Upper lobe of right lung (tissue), 1 donor: ENCODE measurements at places on chromosomes 5 and 9. TPM values are rescaled to one million over a fixed set of nuclear protein-coding genes. Genes with fewer than 3 reads are reported as not detected.

- H3K4me1 ChIP-seq = no peaks in the 10 kb centered on the region
- H3K27ac ChIP-seq = no peak overlapping the region
- DNase-seq = no peak
- H3K27me3 ChIP-seq = no peaks in the 10 kb centered on the region
- H3K4me3 ChIP-seq = no peak overlapping the region
- H3K36me3 ChIP-seq = no peaks in the 10 kb centered on the region
Observed at GRCh38 chr5:175356428-175356827, 87.6 kb downstream of the DRD1 start.

- DNase-seq = peak; percentile 81
- H3K27ac ChIP-seq = peak overlapping the region; percentile 91
- no peaks in the 10 kb centered on the region for H3K36me3 ChIP-seq
- no peaks in the 10 kb centered on the region for H3K4me1 ChIP-seq
- H3K27me3 ChIP-seq = no peaks in the 10 kb centered on the region
- peak overlapping the region; percentile 70 for H3K4me3 ChIP-seq
Observed at GRCh38 chr5:124746916-124747790, 714 bp upstream of the ZNF608 start.

GRCh38 chr5:181241393-181241975, 2.2 kb downstream of the RACK1 start:
- no peak for DNase-seq
- H3K36me3 ChIP-seq = peaks cover 61% of the 10 kb centered on the region
- H3K4me3 ChIP-seq = peak overlapping the region; percentile 72
- H3K27ac ChIP-seq = peak overlapping the region; percentile 98

- H3K4me3 ChIP-seq = no peak overlapping the region
- peaks cover 5% of the 10 kb centered on the region for H3K4me1 ChIP-seq
- no peaks in the 10 kb centered on the region for H3K27me3 ChIP-seq
- no peak overlapping the region for H3K27ac ChIP-seq
Observed at GRCh38 chr9:104783588-104783987, 19.7 kb downstream of the NIPSNAP3B start.

- DNase-seq = no peak
- H3K27me3 ChIP-seq = no peaks in the 10 kb centered on the region
- no peaks in the 10 kb centered on the region for H3K36me3 ChIP-seq
- H3K27ac ChIP-seq = no peak overlapping the region
- no peaks in the 10 kb centered on the region for H3K4me1 ChIP-seq
- no peak overlapping the region for H3K4me3 ChIP-seq
Observed at GRCh38 chr5:117881426-117882230, 1106.7 kb downstream of the DTWD2 start.

- H3K36me3 ChIP-seq = no peaks in the 10 kb centered on the region
- no peaks in the 10 kb centered on the region for H3K27me3 ChIP-seq
- peaks cover 6% of the 10 kb centered on the region for H3K4me1 ChIP-seq
- DNase-seq = no peak
- no peak overlapping the region for H3K27ac ChIP-seq
- H3K4me3 ChIP-seq = no peak overlapping the region
Observed at GRCh38 chr9:99351647-99352046, 129.6 kb downstream of the SEC61B start.

- DNase-seq = no peak
- no peaks in the 10 kb centered on the region for H3K36me3 ChIP-seq
- no peak overlapping the region for H3K27ac ChIP-seq
Observed at GRCh38 chr9:113608082-113608685, 144.7 kb downstream of the RGS3 start.

- H3K36me3 ChIP-seq = no peaks in the 10 kb centered on the region
- peaks cover 17% of the 10 kb centered on the region for H3K4me1 ChIP-seq
- H3K27me3 ChIP-seq = no peaks in the 10 kb centered on the region
- no peak overlapping the region for H3K27ac ChIP-seq
- peak; percentile 26 for DNase-seq
- no peak overlapping the region for H3K4me3 ChIP-seq
Observed at GRCh38 chr9:93080406-93080805, 15.6 kb upstream of the CARD19 start.

DNA sequence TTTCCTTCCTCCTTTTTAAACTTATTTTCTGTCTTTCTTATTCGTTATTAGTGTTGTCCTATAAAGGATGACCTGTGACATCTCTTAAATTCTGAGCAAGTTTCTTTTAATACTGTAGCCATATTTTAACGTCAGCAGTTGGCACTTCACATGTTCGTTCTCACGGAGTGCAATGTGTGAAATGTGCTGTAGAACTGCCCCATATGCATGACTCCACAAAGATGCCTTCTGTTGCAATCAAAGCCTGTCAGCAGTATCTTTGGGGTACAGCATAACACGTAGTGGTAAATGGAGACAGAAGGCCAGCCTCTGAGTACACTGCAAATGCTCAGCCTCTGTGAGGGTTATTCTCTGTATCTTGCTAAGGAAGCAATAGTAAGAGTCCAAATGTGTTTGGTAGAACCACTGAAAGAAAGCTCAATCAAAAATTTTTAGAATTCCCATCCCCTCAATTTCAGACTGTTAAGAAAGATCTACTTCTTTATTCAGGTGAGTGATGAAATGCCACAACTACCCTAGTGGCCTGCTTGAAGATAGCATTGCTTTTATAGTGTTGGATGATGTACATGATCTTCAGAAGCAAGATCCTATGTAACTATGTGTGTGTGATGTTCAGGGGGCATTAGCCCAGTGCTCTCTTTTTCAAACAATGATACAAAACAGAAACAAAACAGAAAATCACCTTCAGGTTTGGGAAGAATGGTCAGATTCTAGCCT, 277.7 kb downstream of the TMEM167A start:
- no peaks in the 10 kb centered on the region for H3K36me3 ChIP-seq
- no peak overlapping the region for H3K4me3 ChIP-seq
- H3K27me3 ChIP-seq = no peaks in the 10 kb centered on the region

- peaks cover 3% of the 10 kb centered on the region for H3K4me1 ChIP-seq
- peaks cover 33% of the 10 kb centered on the region for H3K36me3 ChIP-seq
- H3K4me3 ChIP-seq = no peak overlapping the region
- H3K27ac ChIP-seq = no peak overlapping the region
- DNase-seq = no peak
- H3K27me3 ChIP-seq = no peaks in the 10 kb centered on the region
Observed at GRCh38 chr9:35798658-35799374, 7.4 kb downstream of the NPR2 start.

GRCh38 chr5:178389026-178389729, 156.6 kb upstream of the PHYKPL start:
- H3K4me3 ChIP-seq = no peak overlapping the region
- DNase-seq = no peak
- no peaks in the 10 kb centered on the region for H3K27me3 ChIP-seq
- no peaks in the 10 kb centered on the region for H3K36me3 ChIP-seq
- H3K27ac ChIP-seq = no peak overlapping the region

- no peak overlapping the region for H3K4me3 ChIP-seq
- H3K4me1 ChIP-seq = no peaks in the 10 kb centered on the region
- DNase-seq = no peak
Observed at GRCh38 chr5:133384120-133384855, 228.1 kb downstream of the FSTL4 start.

DNA sequence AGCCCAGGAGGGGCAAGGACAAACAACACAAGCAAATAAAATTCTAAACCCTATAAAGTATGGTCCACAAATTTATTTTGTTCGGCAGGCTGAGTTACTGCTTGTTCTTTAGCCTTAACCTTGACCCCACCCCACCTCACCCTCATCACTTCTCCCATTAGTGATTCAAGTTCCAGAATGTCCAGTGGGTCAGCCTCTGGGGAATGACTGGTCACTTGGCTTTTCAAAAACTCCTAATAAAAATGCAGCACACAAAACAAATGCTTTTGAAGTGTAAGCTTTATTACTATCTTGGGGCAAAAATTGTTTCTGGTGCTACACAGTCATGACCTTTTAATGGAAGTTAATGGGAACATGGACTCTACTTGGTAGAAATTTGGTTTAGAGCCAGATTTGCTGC, 142.1 kb downstream of the MPDZ start:
- peaks cover 35% of the 10 kb centered on the region for H3K36me3 ChIP-seq
- no peak overlapping the region for H3K27ac ChIP-seq
- no peak overlapping the region for H3K4me3 ChIP-seq
- H3K4me1 ChIP-seq = no peaks in the 10 kb centered on the region
- DNase-seq = no peak
- no peaks in the 10 kb centered on the region for H3K27me3 ChIP-seq

GRCh38 chr9:116271991-116272390, 118.4 kb downstream of the PAPPA start:
- no peaks in the 10 kb centered on the region for H3K4me1 ChIP-seq
- no peak overlapping the region for H3K4me3 ChIP-seq
- H3K36me3 ChIP-seq = no peaks in the 10 kb centered on the region
- DNase-seq = no peak
- H3K27me3 ChIP-seq = no peaks in the 10 kb centered on the region

DNA sequence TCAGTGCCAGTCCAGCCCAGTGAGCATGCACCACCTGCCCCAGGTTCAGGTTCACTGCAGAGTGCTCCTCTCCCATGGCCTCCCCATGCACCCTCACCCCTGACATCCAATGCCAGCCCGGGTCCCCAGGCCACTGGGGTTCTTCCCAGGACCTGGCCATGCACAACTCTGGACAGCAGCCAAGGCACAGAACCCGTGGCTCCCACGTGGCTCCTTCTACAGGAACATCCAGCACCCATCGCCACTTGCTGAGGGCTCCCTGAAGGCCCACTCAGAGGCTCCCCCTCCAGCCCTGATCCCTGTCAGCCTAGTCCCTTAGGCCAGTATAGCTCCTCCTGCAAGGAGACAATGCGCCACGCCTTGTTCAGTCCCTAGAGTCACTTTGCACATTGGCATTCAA, 110.8 kb downstream of the IRX2 start:
- no peaks in the 10 kb centered on the region for H3K36me3 ChIP-seq
- no peak for DNase-seq
- no peak overlapping the region for H3K4me3 ChIP-seq
- no peaks in the 10 kb centered on the region for H3K4me1 ChIP-seq
- H3K27ac ChIP-seq = no peak overlapping the region
- H3K27me3 ChIP-seq = peaks cover 7% of the 10 kb centered on the region

GRCh38 chr5:170644501-170644900, 139.0 kb upstream of the GABRP start:
- peaks cover 5% of the 10 kb centered on the region for H3K27me3 ChIP-seq
- no peaks in the 10 kb centered on the region for H3K36me3 ChIP-seq
- H3K4me1 ChIP-seq = no peaks in the 10 kb centered on the region

Gene HMCN2
- total RNA-seq = 7.8 TPM

Gene ZSWIM6
- total RNA-seq = 15.7 TPM

Gene FRRS1L
- 0.09 TPM for total RNA-seq

Gene CA9
- total RNA-seq = 0.55 TPM

Gene ARHGEF39
- 0.38 TPM for total RNA-seq
